ENCODE measurements at places on chromosomes 11 and 22.

- no peak for DNase-seq
These were observed 9.6 kb downstream of the PLEKHA7 start for GRCh38 chr11:17004486-17005148.

DNA sequence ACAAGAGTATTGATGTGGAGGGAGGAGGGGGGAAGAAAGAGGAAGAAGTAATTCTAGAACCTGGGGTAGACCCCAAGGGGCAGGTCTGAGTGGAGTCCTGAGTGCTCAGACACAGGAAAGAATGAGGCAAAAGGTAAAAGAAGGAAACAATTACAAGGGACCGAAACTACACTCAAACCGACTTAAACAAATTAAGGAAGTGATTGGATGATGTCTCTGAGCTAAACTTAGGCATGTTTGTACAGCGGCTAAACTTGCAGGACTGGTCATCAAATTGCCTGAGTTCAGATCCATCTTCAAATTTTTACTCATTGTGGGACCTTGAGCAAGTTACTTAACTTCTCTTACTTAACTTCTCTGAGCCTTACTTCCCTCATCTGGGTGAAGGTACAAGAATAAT, 86.3 kb upstream of the LRRC55 start:
- no peak for DNase-seq

DNA sequence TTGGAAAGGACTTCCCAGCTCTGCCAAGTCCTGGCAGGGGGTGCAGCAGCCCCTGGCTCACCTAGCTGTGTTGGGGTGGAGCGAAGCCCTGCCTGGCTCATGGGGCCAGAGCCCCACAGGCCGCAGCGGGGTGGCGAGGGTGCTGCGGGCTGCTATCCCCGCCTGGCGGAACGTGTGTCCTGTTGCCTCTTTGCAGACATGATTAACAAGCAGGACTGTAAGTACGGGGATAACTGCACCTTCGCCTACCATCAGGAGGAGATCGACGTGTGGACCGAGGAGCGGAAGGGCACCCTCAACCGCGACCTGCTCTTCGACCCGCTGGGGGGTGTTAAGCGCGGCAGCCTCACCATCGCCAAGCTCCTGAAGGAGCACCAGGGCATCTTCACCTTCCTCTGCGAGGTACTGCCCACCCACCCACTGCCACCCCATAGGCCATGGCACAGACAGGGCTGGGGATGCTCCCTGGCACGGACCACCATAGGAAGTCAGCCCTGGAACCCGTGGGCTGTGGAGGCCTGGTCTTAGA, 35.9 kb upstream of the TEF start:
- no peak for DNase-seq

- no peak for DNase-seq
These were observed 148.8 kb downstream of the HIPK3 start for GRCh38 chr11:33405834-33406602.

- DNase-seq, result no peak
These were observed 44.0 kb downstream of the LIF start for GRCh38 chr22:30202531-30203006.

DNA sequence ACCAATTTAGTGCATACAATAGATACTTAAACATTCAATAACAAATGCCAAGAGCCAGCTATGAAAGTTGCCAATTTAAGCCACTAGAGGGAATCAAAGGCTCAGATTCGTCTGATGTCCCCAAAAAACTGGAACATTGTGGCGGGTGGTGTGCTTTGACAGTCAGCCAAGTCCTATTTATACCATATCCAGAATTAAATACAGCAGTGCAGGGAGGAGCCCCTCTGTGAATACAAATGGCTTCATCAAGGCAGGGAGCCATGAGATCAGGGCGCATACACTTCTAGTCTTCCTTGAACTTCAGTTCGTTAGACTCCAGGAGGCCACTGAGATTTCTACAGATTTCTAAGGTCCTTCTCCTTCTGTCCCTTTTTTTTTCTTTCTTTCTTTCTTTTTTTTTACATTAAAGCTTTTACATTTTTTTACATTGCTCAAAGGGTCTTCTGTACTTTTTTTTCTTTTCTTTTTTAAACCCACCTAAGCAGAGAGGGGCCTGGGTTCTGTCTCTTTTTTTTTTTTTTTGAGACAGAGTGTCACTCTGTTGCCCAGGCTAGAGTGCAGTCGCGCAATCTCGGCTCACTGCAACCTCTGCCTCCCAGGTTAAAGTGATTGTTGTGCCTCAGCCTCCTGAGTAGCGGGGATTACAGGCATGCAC, 41.5 kb upstream of the HSPA8 start:
- no peak for DNase-seq

DNA sequence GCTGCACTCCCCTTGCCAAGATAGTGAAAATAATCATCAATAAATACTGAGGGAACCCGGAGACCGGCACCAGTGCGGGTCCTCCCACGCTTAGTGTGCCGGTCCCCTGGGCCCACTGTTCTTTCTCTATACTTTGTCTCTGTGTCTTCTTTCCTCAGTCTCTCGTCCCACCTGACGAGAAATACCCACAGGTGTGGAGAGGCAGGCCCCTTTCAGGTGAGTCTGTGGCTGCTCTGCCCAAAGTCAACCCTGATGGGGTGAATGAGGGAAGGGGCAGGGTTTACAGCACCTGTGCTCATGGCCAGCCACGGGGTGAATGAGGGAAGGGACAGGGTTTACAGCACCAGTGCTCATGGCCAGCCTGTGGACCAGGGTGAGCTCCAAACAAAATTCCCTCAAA, 4.7 kb downstream of the BET1L start:
- DNase-seq, result no peak

GRCh38 chr22:45866646-45867117, 110.3 kb downstream of the WNT7B start:
- DNase-seq, result no peak

DNA sequence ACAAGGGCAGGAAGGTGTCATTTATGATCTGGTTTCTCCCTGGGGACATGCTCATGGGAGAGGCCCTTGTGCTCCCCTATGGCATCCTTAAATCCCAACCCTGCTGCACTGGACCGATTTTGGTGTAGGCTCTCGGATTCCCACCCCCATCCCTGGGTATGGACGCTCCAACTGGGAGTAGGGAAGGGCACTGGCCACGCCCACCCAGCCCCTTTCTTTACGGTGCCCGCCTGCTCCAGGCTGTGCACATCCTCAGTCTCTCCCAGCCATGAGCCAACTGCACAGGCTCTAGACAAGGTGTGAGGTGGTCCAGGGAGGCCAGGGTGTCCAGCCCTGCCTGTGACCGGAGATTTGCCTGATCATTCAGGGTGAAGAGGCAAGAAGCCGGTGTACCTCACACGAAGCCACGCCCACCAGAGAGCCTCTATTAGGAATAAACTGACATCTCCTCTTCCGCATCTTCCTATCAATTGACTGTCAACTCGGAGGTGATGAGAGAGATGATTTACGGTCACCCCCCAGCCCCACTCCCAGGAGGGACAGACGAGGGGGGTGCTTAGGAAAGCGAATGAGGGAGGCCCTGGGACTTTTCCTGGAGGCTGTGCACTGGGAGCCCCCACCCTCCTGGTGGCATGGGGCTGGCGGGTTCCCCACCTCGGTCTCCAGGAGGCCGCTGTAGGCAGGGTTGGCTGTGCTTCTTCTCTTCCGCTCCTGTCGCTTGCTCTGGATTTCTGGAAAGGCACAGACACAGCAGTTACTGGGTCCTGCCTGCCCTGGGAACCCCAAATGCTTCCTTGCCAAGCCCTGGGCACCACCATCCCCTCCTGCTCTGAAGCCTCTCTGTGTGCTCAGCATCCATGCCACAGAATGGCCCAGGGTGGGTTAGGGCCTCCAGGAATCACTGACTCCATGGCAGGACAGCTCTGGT, 116.7 kb downstream of the PHF21B start:
- DNase-seq, result no peak

- no peak for DNase-seq
These were observed 1673.2 kb downstream of the LRRC4C start for GRCh38 chr11:39786281-39786680.

- DNase-seq, result no peak
These were observed 25.8 kb upstream of the NUCB2 start for GRCh38 chr11:17250561-17251350.

- DNase-seq, result no peak
These were observed 104.8 kb downstream of the MICAL2 start for GRCh38 chr11:12215181-12215593.

- no peak for DNase-seq
These were observed 55.4 kb downstream of the PLEKHA7 start for GRCh38 chr11:16958833-16959232.

- DNase-seq, result no peak
These were observed 25.1 kb upstream of the CAVIN3 start for GRCh38 chr11:6345366-6345765.

DNA sequence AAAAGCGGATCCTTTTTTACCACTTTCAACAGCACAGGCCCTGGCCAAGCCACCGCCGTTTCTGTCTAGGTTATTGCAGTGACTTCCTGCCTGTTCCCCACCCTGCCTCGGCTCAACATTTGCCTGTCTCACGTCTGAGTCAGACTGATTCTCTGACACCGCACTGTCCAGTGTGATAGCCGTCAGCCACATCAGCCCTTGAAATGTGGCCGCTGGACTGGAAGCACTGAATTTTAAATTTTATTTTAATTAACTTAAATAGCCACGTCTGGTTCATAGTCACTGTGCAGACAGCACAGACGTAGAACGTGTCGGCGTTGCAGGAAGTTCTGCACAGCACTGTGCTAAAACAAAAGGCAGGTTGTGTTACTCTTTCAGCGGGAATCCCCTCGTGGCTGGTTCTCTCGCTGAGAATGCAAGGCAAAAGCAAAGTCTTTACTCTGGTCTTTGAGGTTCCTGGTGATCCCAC, 56.3 kb upstream of the ADSL start:
- DNase-seq, result no peak

DNA sequence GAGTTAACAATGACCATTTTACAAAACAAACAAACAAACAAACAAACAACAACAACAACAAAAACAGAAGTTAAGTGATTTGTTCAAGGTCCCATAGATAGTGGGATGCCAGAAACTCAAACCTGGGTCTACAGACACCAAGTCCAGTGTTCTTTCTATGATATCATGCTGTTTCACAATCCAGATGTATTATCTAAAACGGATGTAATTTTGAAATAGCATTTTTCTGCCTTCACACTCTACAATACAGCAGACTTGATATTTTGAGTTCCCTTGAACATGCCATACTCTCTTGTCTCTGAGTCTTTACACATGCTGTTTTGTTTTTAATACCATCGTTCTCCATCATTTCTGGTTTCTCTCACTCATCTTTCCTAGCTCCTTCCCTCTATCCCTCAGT, 104.5 kb downstream of the RELT start:
- no peak for DNase-seq

DNA sequence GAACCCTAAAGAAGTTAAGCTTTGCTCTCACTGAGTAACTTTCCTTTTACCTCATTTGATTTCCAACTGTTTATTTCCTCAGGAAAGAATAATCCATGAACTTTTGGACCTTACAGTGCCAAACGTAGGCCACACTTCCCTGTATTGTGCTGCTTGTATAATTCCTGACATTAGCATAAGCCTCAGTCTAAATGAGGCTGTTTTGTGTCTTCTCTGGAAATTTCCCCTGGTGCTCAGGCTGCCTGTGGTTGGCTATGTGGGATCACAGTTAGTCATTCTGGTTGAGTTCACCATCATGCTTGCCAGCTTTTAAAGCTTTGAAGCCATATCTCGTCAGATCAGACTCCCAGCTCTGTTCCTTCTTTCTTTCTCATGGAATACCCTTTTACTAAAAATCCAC, 107.0 kb downstream of the FAM76B start:
- DNase-seq, result no peak

DNA sequence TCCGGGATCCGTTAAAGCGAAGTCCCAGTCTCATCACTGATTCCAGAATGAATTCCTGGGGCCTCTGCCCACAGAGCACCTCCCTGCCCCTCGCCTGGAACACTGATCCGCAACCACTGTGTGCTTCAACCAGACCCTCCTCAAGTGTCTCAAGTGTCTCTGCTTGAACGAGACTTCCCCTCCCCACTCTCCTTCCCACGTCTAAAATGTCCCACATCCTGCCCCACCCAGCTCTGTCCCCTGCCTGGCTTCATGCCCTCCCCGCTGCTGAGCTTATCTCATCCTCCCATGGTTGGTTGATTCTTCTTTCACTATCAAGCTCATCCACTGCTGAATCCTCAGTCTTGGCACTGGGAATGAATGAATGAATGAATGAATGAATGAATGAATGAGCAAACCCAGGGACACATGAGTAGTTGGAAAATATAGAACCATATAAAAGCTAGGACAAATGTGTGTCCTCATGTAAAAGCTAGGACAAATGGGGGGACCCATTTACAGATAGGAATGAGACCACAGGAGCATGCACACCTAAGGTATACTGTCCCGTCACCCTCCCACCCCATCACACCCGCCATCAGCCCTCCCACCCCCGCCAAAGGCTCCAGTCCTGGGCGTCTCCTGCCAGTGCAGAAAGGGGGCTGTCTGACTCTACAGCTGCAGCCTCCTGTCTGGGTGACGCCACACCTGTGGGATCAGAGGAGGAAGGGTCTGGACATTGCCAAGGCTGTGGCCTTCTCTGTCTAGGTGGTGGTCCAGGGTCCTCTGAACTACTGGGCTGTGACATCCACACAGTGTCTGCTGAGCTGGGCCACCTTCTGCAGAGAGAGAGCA, 71.4 kb upstream of the LINC01488 start:
- DNase-seq, result no peak

DNA sequence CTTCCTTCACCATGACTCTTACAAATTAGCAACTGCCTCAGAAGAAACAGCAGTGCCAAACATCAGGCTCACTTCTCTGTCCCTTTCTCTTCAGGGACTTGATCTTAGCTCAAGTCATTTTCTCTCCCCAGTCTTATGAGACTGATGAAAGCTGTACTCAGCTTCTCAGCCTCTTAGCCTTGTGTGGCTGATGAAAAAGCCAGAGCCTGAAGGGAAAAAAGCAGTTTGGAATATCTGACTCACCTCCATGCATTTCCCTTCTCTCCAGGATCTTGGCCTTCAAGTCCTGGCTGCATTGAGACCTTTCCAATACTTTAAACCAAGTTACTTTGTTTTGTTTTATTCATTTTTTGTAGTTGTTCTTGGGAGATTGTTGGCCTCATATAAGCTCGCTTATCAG, 195.9 kb downstream of the SPON1 start:
- DNase-seq, result no peak

DNA sequence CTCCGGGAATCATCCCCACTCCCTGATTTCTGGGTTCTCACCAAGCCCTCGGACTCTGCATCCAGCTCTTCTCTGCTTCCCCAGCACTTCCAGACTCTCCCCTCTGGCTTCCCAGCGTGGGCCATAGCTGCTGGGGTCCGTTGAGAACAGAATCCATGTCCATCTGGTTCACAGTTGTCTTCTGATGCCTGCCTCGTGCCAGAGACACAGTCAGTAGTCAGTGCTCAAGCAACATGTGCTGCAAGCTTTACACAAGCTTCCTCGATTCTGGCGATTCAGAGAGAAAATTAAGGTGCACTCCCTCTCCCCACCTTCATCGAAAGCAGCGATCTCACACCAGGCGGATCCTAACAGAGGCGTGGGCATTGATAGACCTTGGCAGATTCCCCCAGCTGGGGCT, 495.5 kb downstream of the TBC1D22A start:
- DNase-seq, result no peak

- DNase-seq, result no peak
These were observed 60.5 kb downstream of the HIPK3 start for GRCh38 chr11:33317662-33318061.

GRCh38 chr11:130415731-130416529, 12.5 kb downstream of the ADAMTS8 start:
- no peak for DNase-seq

- no peak for DNase-seq
These were observed 7.7 kb downstream of the YWHAH start for GRCh38 chr22:31952094-31952401.

- no peak for DNase-seq
These were observed 6.3 kb downstream of the ZDHHC5 start for GRCh38 chr11:57674251-57674650.

Data from T1000 (cell line).